AG10803 (cell line): ENCODE measurements at places on chromosomes 16 and 17.
A peak's percentile ranks its signal among the peaks of the same experiment; 100 is the strongest.

DNA sequence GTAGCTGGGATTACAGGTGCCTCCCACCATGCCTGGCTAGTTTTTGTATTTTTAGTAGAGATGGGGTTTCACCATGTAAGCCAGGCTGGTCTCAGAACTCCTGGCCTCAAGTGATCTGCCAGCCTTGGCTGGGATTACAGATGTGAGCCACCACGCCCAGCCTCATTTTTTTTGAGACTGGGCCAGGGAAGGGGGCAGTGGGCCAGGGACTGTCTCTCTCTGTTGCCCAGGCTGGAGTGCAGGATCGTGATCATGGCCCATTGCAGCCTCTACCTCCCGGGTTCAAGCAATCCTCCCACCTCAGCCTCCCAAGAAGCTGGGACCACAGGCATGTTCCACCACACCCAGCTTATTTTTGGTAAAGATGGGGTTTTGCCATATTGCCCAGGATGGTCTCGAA, 16.0 kb downstream of the RSL1D1 start:
- no peak for DNase-seq

DNA sequence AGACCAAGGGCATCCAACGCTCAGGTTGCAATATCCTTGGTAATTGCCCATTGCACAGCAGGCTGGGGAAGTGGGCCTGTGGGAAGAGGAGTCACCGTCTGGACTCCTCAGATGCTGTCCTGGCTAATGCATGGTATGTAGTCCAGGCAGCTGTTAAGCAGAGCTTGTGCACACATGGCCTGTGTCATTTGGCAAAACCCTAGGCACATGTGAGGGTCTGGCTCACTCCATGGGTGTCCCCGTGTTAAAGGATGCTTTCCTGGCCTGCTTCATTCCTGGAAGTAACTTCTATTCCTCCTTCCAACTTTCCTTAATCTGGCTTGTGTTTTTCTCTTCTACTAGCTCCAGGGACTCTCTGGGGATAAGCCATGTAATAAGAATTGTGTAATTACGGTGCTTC, 378.0 kb upstream of the CA10 start:
- DNase-seq = no peak

GRCh38 chr16:62225675-62226074, 189.4 kb upstream of the CDH8 start:
- DNase-seq = no peak

DNA sequence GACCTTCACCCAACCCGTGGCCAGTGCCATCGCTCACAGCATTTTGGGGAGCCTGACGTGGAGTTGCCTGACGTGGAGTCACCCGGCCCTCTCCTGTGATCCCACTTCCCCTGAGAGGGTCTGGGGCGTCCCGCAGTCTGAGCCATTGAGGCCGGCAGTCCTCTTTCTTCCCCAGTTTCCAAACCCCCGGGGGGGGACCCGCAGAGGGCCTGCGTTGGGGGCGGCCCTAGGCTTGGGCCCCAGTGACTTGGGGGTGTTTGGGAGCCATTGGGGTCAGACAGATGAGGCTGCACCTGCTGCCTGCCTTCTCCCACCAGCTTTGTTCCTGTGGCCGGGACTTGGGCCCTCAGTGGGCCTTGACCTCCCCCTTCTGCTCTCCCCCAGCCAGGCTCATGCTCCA, 1.7 kb downstream of the RHOT2 start:
- DNase-seq = no peak

DNA sequence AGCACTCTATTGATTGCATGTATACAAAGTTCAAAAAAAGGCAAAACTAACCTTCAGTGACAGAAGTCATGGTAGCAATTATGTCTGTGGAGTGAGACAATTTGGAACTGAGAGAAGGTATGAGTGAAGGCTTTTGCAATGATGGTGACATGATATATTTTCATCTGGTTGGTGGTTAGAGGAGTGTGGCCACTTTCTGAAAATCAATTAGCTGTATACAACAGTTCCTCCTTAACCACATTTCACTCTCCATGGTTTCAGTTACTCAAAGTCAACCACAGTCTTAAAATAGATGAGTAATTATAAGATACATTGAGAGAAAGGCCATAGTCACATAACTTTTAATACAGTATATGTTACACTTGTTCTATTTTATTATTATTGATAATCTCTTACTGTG, 26.2 kb downstream of the ADAMTS18 start:
- no peak for DNase-seq

DNA sequence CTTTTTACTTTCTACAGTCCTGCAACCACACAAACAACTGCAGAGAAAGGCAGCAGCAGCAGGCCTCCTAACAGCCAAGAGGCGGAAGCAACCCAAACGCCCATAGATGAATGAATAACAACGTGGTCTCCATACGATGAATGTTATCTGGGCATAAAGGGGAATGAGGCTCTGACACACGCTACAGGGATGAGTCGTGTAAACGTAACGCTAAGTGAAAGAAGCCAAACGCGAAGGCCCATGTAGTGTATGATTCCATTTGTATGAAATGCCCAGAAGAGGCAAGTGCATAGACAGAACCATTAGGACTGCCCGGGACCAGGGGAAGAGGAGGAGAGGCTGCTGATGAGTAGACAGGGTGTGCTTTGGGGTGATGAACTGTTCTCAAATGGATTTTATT, 94.8 kb upstream of the DNAH17 start:
- no peak for DNase-seq

GRCh38 chr16:3171855-3172593, 16.0 kb upstream of the OR1F1 start:
- peak; percentile 46 for DNase-seq

DNA sequence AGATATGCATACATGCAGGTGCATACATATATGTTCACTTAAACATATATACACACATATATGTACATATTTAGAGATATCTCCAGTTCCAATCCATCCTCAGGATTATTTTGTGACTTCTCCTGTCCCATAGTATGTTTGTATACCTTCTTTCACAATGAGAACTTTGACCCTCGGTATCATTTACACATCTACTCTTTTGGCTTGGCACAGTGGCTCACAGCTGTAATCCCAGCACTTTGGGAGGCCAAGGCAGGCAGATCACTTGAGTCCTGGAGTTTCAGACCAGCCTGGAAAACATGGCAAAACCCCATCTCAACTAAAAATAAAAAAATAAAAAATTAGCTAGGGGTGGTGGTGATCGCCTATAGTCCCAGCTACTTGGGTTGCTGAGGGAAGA, 148.1 kb upstream of the CCL2 start:
- DNase-seq = no peak

- DNase-seq = no peak
Measured at GRCh38 chr17:56926270-56926669, 12.4 kb upstream of the TRIM25 start.

GRCh38 chr16:66144641-66145040, 221.8 kb upstream of the CDH5 start:
- DNase-seq = no peak

DNA sequence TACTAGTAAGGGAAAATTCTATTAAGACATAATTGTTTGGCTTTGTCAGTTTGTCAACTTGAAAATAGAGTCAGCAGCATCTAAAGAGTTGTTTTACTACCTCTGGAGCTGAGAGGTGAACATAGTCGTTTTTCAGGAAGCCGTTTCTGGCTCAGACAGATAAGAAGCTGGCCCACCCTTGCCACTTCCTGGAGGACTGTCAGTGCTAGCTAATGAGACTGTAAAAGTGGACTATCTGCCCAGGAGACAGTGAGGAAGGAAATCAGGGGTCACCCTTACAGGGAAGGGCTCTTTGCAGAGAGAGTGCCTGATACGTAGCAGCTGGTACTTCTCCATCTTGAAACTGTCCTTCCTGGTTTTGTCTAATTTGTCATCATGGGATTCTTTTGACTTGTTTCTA, 328.7 kb downstream of the WWOX start:
- DNase-seq = no peak

DNA sequence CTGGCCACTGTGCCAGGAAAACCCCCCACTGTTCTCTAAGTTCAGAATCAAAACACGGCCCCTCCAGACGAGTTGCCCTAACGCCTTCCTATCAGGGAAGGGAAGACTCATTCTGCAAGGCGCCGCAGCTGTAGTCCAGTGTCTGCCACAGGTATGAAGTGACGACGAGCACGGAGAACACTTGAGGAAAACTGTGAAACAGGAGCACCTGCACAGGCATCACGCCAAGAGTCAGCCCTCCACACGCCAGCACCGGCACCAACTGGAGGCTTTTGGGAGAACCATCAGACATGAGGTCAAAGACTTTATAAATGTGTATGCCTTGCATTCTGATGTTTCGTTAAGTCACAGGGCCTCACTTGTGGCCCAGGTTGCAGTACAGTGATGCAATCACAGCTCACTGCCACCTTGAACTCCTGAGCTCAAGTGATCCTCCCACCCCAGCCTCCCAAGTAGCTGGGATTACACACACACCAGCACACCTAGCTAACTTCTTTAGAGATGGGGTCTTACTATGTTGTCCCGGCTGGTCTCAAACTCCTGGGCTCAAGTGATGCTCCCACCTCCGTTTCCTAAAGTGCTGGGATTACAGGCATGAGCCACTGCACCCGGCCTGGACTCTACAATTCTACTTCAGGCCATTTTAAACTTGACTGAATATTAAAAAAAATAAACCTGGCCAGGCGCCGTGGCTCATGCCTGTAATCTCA, 22.9 kb downstream of the KLHDC4 start:
- no peak for DNase-seq

GRCh38 chr17:50163843-50164696, 1.7 kb upstream of the SGCA start:
- DNase-seq = no peak

DNA sequence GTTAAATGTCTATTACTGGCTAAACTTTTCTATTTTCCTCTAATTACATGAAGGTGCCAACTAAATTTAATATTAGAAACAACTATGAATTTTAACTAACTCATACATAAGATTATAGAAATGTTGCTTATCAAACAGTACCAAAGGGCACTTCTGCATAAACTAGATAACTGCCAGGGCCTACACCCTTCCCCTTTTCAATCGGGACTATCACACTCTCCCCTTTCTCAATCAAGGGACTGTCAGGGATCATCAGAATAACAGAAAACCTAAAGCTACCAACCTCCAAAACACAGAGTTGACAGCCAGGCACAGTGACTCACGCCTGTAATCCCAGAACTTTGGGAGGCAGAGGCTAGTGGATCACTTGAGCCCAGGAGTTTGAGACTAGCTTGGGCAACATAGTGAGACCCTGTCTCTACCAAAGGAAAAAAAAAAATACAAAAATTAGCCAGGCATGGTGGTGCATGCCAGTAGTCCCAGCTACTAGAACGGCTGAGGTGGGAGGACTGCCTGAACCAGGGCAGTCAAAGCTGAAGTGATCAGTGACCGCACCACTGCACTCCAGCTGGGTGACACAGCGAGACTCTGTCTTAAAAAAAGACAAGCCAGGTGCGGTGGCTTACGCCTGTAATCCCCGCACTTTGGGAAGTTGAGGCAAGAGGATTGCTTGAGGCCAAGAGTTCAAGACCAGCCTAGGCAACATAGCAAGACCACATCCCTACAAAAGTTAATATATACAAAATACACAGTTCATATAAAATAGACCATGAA, 3.2 kb upstream of the PHLPP2 start:
- no peak for DNase-seq

DNA sequence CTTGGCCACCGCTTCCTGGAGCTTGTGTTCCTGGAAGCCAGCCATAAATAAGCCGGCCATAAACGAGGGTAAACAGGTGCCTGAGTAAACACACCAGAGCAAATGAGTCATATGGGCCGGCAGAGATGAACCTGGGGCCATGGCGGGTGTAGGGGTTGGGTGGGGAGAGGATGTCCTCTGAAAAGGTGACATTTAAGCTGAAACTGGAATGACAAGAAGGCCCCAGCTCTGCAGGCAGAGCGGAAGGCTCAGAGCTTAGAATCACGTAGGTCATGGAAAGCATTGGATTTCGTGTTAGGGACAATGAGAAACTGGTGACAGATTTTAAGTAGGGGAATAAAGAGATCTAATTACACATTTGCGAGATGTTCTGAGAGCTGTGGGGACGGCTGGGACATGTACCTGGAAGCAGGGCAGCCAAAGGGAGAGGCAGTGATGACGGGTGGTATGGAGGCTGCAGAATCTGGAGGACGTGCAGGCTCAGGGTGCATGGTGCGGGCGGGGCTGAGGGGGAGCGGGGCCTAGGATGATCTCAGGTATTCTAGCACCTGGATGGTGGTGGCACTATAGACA, 8.1 kb upstream of the DNASE1 start:
- no peak for DNase-seq

- no peak for DNase-seq
Measured at GRCh38 chr17:11921296-11921695, 76.0 kb downstream of the ZNF18 start.

DNA sequence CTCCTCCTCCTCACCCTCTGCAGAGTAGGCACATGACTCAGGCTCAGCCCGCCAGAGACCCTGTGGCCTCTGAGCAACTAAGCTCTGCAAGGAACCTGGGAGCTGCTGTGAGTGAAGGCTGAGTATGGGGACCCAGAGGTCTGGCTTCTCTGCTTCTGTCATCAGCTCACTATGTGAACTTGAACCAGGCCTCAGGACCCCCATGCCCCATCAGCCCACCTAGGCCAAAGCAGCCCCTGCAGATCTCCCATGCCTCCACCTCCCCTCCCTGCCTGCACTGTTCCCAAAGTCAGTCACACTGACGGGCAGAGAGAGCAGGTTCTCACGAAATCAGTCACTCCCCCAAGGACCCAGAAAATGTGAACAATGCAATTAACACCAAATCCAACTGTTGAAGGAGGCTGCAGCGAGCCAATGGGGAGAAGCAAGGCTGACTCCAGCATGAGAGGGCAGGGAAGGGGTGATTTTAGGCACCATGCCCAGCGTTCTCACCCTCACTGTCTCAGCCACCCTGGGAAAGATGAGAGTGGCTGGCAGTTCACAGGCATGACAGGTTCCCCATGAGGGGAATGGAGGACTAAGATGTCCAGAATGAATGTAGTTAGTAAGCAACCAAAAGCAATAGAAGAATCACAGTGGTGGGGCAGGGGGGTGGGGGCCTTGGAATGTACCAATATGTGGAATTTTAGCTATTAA, 60.6 kb downstream of the BEAN1 start:
- peak; percentile 39 for DNase-seq

- DNase-seq = no peak
Measured at GRCh38 chr17:57832314-57833178, 17.3 kb downstream of the MRPS23 start.

DNA sequence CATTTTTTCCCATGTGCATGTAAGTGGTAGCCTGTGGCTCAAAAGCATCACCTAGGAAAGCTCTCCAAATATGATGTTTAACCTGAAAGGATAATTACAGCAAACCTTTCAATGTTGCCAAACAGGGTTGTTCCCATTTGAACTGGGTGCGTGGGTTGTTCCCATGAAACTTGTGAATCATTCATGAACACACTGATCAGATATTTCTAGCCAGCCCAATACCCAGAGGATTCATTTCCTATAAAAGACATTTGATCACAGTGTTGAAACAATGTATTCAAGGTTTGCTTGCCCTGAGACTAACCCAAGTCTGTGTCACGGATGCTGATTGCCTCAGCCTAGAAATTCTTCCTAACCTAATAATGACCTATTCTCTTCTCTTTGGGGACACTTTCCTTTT, 12.9 kb downstream of the KRT39 start:
- DNase-seq = peak; percentile 90

DNA sequence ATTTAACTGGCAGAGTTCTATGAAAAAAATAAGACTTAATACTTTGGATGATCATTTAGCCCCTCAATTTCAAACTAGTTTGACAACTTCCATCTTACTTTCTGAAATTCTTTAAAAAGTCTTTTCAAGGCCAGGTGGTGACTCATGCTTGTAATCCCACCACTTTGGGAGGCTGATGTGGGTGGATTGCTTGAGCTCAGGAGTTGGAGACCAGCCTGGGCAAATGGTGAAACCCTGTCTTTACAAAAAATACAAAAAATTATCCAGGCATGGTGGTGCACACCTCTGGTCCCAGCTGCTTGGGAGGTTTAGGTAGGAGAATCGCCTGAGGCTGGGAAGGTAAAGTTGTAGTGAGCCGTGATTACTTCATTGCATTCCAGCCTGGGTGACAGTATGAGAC, 154.4 kb downstream of the TANC2 start:
- DNase-seq = peak; percentile 12
